ENCODE measurements at places on chromosomes 16 and 17.

GRCh38 chr17:5237541-5238016 lies 2.9 kb upstream of the SCIMP start:
- DNase-seq: peak; percentile 21

DNA sequence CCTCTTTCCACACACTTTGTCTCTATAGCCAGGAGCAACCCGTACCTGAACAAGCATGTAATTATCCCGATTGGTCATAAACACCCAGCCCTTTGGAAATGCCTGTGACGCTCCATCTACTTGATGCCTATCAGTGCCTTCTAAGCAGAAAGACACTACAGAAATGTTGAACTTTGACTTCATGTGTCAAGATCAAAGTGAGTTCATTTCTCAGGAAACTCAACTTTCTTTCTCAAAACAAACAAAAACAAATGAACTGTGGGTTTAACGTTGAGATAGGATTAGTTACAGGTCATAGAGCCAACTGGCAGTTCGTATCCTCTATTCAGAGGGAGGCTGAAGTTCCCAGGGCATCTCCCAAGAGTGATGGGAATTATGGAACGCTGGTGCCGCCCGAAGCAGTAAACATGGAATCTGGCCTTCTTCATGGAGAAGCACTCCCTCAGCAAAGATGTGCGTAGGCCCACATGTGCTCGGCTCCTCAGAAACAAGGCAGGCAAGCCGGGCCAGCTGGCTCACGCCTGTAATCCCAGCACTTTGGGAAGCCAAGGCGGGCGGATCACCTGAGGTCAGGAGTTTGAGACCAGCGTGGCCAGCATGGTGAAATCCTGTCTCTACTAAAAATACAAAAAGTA lies 9.5 kb downstream of the SLC6A4 start:
- no peak for DNase-seq

DNA sequence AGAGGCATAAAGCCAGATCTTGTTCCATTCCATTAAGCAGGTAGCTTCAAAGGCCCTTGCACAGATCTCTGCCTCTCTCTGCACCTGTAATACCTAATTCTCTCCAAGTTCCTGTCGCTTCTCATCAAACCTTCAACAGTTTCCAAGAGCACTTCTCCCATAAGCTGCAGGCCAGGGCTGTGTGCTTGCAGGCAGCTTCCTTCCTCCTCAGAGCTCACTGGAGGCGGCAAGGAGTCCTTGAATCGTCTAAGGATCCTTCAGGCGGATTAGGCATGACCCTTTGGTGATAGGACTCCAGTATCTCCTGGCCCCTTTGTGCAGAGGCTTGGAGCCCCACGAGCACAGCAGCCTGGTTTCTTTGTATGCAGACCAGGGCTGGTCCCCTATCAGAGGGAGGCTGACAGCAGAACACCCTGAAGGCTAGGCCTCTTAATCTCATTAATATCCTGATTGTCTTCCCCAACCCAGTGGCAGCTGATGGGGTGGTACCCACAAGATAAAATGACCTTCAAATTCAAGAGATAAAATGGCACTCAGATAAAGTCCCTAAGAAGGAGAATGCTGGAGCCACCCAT lies 19.8 kb downstream of the HNF1B start:
- no peak for DNase-seq

DNA sequence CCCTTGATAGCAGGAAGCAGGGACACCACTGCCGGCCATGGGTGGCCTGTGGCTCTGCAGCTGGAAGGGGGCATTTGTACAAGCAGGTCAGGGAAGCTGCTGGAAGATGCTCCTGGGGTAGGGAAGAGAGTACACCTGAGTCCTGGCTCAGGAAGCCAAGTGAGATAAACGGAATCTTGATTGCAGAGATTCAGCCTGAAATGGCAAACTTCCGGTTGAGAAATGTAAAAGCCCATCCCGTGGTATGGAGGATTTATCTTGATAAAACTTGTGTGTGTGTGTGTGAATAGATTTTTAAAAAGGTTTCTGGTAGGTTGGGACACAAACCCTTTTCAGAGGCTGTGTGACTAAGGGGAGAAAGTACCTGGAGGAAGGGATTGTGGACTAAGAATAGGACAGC lies 29.6 kb downstream of the C17orf100 start:
- DNase-seq: no peak
